Activated T-cell treated with anti-CD3 and anti-CD28 coated beads for 48 hours (primary cell): ENCODE measurements at places on chromosomes 6 and 20.

DNA sequence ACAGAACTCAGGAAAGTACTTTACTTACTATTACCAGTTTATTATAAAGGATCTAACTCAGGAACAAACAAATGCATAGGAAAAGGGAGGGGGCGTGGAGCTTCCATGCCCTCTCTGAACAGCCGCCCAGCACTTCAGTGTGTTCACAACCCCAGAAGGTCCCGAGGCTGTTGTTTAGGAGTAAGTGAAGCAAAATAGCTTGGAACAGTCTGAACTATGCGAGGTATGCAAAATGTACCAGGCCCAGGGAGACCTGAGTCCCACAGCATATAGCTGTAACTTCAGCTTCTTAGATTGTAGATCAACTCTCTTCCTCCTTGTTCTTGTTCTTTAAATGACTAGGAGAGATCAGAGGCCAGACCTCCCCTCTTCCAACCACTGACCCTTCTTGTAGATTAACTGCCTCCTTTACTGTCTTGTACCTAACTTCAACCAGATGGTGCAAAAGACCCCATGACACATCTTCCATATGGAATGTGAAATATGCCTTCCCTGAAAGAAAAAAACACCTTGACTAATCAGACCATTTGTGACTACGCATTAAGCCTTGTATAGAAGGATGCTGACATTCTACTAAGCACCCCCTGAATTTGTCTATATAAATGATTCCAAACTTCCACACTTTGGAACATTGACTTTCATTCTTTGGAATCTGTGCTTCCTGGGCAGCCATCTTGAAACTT lies 98.8 kb upstream of the SNX9 start:
- no peak for DNase-seq

GRCh38 chr6:36753671-36754405 lies 56.2 kb downstream of the RAB44 start:
- DNase-seq: no peak

DNA sequence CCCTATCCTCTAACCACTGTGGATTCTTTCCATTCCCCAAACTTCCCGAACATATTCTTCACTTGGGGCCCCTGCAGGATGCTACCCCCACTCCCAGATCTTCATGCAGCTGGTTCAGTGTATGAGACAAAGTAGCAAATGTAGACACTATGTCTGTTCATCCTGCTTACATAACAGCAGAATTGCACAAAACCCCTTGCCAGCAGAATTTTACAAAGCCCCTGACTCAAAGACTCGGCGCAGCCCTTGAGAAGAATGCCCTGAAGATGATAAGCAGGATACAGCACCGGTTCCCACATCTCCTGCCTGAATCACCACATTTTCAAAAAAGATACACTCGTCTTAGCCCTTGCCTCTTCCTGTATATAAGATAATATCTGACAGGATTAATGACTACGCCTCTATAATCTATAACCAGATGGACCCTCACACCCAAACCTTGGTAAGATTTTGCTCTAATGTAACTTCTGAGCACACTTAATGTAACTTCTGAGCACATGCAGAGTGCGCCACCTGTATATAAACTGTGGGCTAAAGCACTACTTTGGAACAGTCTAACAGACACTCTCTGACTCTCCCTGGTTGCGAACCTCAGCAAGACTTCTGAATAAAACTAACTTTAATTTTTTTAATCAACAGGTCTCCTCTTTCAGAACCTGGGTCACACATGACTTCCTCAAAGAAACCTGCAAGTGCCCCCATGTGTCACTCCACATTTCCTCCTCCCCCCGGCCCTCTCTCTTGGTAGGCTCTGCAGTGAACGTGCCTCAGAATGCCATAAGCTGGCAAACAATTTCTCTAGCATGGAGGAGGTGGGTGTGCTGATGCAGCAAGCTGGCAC lies 28.7 kb downstream of the RALGAPA2 start:
- DNase-seq: no peak

DNA sequence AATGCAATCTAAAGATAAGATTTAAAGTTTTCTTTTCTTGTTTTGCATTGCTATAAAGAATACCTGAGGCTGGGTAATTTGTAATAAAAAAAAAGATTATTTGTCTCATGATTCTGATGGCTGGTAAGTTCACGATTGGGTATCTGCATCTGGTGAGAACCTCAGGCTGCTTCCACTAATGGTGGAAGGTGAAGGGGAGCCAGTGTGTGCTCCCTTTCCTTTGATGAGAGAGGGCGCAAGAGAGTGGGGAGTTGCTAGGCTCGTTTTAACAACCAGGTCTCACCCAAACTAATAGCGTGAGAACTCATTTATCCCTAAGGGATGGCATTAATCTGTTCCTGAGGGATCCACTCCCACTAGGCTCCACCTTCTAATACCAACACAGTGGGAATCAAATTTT lies 353.2 kb downstream of the BTBD3 start:
- no peak for DNase-seq

GRCh38 chr6:130934848-130935585 lies 107.8 kb downstream of the SMLR1 start:
- DNase-seq: no peak

DNA sequence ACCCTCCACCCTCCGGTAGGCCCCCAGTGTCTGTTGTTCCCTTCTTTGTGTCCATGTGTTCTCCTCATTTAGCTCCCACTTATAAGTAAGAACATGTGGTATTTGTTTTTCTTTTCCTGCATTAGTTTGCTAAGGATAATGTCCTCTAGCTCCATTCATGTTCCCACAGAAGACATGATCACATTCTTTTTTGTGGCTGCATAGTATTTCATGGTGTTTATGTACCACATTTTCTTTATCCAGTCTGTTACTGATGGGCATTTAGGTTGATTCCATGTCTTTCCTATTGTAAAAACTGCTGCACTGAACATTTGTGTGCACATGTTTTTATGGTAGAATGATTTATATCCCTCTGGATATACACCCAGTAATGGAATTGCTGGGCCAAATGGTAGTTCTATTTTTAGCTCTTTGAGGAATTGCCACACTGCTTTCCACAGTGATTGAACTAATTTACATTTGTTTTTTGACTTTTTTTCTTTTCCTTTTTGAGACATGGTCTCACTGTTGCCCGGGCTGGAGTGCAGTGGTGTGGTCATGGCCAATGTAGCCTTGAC lies 4.5 kb downstream of the KPNA5 start:
- no peak for DNase-seq

DNA sequence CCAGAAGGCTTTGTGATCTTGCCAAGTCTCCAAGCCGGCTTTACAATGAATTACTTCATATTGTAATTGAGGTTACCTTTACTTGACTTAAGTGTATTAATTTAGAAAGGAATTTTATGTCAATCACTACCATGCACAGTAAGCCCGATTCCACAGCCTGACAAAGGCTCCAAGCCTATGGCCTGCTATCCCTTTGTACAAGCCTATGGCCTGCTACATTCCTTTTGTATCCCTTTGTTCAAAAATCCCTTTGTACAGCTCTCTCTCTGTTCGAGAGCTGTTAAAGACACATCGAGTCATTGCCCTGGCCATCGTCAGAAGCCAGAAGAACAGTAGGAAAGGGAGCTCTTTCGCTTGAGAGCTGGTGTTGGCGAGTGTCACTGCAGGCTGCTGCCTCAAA lies 2.7 kb upstream of the EDN3 start:
- DNase-seq: no peak

DNA sequence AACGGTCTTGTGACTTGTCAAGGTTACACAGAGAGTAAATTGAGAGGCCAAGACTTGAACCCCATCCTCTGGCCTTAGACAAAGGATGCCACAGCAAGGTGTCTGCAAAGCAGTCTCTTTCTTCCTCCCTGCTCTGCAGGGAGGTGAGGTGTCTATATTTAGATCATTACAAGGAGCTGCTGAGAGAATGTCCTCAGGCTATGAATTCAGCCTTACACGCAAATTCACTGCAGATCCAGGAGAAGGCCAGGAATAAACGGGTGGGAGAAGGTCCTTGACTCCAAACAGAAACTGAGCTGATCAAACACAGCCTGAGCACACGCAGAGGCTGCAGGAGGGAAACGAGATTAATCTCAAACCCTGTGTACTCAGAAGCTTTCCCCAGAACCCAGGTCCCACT lies 48.6 kb upstream of the PTPRT start:
- DNase-seq: no peak

DNA sequence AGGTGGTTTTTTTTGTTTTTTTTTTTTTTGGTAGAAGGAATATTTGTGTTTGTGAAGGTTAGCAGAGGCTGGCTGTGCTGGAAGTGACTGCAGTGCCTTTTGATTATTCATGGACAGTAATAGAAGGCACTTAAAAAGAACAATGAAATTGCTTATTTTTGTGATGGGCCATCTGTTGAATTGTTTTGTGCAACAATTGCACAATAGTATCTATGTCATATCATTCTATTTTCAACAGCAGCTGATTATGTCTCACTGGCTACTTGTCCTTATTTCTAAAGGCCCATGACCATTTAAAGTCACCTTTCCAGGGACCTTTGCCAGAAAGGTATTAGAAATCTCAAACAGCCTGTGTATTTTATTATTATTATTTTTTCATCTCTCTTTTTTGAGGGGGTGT lies 70.6 kb downstream of the AFG1L start:
- no peak for DNase-seq

GRCh38 chr6:63533952-63534351 lies 38.3 kb upstream of the LOC128125822 start:
- DNase-seq: no peak

DNA sequence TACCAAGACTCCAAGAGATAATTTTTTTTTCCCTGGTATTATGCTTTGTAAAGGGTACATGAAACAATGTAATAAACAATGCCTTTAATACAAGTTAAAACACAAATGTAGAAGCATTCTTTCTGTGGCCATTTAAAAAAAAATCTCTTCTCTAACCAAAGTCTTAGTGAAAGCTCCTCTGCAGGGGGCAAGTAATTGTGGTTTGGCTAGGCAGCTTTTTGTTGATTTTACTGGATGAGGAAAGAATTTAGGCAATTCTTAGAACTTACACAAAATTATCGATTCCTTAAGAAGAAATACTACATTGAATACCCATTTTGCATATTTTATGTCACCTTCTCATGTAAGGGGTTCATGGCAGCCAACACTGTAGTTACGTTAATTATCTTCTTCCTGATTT lies 12.4 kb downstream of the TFB1M start:
- no peak for DNase-seq

GRCh38 chr20:40785346-40785745 lies 96.3 kb upstream of the MAFB start:
- no peak for DNase-seq

DNA sequence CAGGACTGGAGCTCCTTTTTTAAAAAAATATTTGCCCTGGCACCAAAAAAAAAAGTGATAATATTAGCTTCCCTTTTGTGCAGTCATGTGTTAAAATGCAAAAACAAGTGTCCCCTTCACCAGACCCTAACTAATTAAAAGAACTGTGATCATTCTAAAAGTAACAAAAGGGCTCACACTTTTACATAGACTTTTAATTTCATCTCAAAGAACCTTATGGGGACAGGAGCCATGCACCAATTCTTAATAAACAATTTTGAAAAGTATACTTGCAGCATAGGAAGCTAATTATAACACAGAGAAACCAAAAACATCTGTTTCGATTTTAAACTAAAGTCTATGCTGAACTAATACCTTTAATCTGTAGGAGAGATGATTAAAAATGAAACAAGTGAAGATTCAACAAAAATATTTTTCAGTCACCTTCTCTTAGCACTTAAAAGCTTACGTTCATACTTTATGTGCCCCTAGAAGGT lies 17.3 kb downstream of the STX7 start:
- no peak for DNase-seq

GRCh38 chr6:136566851-136567250 lies 16.6 kb upstream of the MAP7 start:
- no peak for DNase-seq

DNA sequence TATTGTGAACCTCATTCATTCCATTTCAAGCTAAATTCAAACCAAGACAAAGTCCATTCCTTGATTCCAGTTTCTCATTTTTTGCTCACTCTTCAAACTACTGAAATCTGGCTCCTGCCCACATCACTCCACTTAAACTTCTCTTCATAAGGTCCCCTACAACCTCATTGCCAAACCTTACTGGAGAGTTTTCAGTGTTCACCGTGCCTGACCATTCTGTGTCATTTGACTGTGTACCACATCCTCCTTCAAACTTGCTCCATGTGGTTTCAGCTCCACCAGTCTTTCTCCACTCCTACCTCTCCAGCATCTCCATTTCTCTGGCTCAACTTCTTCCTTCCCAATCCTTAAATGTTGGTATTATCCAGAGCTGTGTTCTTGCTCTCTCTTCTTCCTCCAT lies 38.5 kb upstream of the TAB2 start:
- DNase-seq: no peak

DNA sequence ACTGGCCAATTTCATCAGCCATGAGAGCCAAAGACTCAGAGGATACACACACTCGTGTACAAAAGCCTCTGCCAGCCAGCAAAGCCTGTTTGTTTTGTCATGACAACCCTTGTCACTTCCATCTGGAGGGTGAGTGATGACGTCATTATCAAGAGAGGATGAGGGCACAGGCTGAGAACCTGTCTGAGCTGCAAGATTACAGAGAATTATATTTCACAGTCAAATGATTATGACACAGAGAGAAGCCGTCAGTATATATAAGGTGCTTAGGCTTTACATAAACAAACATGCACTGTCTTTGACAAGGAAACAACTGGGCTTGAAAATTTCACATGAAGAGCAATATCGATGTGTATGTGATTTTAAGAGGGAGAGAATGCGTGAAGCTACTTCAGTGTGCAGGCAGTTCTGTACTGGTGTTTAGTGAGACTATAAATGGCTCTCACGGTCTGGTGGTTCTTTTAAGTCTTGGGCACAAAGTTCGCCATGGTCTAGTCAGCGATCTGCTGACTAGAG lies 36.5 kb upstream of the BCLAF1 start:
- no peak for DNase-seq

- no peak for DNase-seq
Measured at GRCh38 chr20:32019156-32019510, 8.9 kb downstream of the CCM2L start.

DNA sequence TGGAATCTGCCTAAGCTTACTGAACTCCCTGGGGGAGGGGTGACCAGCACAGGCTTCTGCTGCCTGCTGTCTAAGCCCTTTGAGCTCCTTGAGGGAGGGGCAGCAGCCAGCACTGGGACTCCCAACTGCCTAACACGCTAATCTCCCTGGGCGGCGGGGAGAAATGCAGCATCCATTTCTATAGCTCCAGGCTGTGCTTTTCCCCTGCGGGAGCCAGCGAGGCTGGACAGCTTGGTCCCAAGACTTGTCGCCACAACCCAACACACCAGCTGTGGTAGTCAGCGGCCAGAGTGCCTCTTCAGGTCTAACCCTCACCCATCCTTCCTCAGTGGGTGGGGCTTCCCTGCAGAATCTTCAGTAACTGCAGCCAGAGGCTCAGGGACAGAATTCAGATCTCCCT lies 64.6 kb downstream of the VGLL2 start:
- DNase-seq: no peak

DNA sequence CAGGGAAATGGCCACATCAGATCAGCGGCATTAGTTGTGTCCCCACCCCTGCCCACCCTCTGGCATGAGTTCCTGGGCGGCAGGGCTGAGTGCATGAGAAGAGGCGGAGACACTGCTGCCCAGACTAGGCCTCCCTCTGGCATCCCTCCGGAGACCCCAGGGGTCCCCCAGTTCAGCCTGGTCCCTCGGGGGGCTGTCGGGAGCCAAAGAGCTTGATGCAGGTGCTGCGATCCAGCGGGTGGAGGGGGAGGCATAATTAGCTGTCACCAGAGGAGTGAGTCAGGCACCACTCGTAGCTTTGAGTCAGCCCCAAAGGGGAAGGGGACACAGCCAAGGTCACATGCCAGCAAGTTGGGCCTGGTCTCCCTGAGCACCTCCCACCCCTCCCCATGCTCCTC lies 34.5 kb downstream of the DLGAP4 start:
- no peak for DNase-seq

- no peak for DNase-seq
Measured at GRCh38 chr6:150332939-150333584, 35.8 kb upstream of the IYD start.

GRCh38 chr6:137216106-137216505 lies 3.1 kb downstream of the IFNGR1 start:
- DNase-seq: no peak
